ENCODE measurements at places on chromosomes 4 and X.

GRCh38 chrX:45743906-45744625 is 543.4 kb upstream of the DIPK2B start:
- DNase-seq, result no peak

DNA sequence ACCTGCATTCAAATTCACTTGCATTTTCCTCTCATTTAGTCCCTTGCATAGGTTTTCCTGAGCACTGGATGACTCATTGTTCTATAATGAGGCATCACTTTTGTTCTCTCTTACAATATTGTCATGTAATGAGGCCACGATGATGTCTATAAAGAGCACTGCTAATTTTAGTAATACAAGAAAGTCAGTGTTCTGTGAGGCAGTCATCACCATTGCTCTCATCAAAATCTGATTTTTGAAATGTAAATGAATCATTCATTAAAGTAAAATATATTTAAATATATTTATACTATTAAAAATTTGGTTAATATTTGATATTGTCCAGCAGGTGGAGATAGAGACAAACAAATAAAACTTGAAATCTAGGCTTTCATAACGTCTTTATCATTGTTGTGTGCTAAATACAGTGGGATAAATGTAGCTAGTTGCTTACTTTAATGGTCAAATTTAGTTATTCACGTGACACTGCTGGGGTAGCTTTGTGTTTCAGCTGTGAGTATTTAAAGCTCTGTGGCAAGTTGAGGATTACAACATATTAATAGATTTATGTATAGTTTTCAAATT is 15.4 kb downstream of the HMGB2 start:
- DNase-seq, result no peak

GRCh38 chr4:42594888-42595287 is 62.0 kb downstream of the ATP8A1 start:
- no peak for DNase-seq

DNA sequence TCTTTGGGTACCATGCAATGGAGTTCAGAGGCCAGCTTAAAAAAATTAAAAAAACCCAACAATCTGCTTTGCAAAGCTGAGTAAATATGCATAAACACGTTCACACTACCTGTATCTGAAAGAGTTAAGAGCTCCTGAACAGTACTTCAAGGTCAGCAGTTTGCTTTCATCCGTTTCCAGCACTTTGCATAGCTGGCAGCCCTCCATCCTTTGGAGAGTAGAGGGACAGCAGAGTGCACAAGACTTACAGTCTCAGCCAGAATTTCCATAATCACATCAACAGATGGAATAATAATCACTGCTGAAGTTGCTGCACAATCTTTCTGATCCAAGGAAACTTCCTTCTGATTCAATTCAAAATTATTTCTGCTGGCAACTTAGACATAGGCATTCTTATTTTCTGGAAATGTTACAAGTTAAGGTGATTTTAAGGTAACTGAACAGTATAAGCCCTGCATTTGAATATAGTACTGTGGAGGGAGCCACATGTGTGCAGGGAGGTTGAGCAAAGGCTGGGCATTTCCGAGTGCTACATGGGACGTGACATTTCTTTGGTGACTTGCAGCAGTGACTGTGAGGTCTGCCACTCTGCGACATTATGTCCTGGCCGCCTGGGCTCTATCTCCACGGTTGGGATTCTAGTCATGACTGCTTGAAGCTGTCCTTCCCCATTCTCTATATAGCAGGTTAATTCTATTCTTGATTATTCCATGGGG is 73.5 kb upstream of the EMCN start:
- DNase-seq, result no peak

DNA sequence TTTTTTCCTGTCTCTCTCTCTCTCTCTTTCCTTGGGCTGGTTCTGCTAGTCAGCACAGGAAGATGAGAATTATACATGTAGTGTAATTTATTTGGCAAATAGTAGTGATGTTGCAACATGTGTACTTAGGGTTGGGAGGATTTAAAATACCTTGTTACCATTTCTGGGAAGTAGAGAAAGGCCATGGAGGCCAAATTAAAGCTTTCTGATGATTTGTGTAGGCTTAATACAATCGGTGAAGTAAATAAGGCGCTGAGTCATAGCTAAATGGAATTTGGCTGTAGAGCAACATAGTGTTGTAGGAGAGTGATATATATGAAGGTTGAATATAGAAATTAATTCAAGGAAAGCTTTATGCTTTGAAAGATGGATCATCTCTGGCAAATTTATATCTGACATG is 295.3 kb downstream of the GRID2 start:
- no peak for DNase-seq

DNA sequence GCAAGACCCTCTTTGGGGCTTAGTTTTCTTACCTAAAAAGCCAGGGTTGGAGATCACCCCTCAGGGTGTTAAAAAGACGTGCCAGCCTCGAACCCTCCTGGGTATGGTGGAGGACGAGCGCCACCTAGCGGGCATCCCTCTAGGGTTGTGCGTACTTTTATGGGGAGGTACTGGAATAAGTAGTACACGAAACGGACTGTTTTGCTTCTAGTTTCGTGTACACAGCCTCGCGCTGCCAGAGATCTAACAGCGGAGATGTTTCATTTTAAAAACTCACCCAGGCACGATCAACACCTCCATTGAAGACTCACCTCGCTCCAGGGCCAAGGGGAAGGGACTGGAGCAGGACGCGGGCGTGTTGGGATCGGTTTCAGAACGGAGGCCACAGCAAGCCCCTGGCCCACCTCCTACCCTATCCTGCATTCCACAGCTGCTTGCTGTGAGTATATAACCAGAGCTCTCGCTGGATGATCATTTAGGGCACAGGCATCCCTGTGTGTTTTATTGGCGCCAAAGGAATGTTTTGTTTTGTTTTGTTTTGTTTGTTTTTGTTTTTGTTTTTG is 4.8 kb upstream of the NKX3-2 start:
- no peak for DNase-seq

GRCh38 chrX:76148041-76148665 is 24.7 kb upstream of the PBDC1 start:
- no peak for DNase-seq

DNA sequence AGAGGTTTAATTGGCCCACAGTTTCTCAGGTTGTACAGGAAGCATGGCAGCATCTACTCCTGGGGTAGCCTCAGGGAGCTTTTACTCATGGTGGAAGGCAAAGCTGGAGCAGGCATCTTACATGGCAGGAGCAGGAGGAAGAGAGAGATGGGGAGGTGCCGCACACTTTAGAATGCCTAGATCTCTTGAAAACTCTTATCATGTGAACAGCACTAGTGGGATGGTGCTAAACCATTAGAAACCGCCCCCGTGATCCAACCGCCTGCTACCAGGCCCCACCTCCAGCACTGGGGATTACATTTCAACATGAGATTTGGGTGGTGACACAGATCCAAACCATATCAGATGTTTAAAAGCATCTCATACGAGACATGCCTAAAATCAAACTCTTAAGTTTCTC is 41.6 kb upstream of the SCOC start:
- no peak for DNase-seq

DNA sequence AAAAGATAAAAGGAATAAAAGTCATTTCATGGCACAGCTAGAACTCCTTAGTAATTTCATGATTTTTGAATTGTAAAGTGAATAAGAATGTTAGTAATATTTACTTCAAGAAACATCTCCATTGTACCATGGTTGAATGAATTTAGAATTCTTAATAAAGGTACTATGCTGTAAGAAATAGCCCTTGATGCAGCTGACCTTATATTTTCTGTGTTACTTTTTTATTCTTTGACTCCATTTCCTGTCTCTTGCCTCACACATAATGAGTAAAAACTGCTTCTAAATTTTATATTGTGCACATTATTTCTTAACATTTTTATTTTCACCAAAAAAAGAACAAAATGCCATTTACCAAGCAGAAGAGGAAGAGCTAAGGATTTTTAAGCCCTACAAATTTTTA is 81.9 kb upstream of the PDHA2 start:
- no peak for DNase-seq

- DNase-seq, result no peak
These were observed 86.6 kb downstream of the MID1 start for GRCh38 chrX:10533696-10534365.

DNA sequence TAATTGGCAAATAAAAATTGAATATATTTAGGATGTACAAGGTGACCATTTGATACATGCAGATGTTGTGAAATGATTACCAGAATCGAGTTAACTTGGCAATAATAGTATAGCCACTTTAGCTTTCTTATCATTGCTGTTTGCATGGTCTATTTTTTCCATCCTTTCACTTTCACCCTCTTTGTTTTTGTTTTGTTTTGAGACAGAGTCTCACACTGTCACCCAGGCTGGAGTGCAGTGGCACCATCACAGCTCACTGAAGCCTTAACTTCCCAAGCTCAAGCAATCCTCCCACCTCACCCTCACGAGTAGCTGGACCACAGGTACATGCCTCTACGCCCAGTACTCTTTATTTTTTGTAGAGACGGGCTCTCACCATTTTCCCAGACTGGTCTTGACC is 218.6 kb upstream of the ADGRL3 start:
- no peak for DNase-seq

DNA sequence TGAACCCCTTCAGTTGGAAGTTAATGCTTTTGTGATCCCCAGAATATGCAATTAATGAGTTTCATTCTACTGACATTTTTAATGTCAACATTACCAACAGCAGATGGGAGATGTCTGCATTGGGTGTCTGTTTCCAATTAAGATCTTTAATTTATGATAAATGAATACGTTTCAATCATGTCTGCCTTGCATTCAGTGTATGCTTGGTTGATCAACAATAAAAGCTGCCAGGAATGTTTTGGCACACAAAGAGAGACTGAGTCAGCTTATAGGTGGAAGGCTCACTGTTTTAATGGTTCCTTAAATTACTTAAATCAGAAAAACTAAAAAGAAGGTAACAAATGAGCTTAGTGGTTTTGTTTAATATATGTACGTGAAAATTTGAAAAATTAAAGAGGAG is 359.9 kb upstream of the CNKSR2 start:
- DNase-seq, result no peak

- DNase-seq, result no peak
These were observed 9.3 kb downstream of the EVC start for GRCh38 chr4:5720157-5720850.

GRCh38 chr4:126734465-126734864 is 898.3 kb upstream of the INTU start:
- DNase-seq, result no peak

GRCh38 chrX:55008571-55009358 is 8.6 kb downstream of the APEX2 start:
- DNase-seq, result no peak

DNA sequence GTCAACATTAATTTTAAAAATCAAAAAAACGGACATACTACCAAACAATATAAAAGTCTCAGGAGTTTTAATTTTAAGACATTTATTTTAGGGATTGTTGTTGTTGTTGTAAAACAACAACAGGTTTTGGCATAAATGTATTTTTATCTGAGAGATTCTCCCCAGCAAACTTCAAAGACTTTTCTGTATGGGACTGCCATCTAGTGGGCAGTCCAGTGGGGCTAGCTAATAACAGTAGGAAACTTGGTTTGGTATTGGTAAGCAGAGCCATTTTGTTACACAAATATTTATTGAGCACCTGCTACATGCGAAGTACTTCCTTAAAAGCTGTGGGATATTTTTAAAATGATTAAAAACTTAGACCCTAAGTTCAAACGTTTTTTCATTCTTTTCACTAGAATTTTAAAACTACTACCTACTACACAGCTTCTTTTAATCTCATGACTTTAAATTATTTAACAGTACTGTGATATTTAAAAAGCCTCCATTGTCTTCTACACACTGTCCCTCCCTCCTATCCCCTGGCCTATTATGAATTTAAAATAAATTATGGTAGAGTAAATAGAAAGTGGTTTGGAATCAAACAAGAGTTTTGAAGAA is 1028.4 kb upstream of the INTU start:
- DNase-seq, result no peak

GRCh38 chr4:68895561-68896198 is 55.9 kb downstream of the UGT2A3 start:
- no peak for DNase-seq

DNA sequence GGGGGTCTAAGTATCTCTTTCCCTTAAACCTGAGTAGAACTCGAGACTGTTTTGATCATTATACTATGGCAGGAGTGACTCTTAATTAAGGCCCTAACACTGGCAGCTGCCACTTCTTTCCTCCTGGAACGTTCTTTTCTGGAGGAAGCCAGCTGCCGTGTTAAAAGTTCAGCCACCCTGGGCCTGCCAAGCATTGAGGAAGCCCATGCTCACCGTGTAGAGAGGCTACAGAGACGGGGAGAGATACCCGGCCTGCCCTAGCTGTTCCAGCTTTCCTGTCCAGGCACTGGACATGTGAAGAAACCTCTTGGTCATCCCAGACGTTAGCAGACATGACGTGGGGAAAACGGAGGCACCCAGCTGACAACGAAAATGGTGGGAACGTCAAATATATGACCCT is 274.1 kb downstream of the ARHGAP10 start:
- no peak for DNase-seq

DNA sequence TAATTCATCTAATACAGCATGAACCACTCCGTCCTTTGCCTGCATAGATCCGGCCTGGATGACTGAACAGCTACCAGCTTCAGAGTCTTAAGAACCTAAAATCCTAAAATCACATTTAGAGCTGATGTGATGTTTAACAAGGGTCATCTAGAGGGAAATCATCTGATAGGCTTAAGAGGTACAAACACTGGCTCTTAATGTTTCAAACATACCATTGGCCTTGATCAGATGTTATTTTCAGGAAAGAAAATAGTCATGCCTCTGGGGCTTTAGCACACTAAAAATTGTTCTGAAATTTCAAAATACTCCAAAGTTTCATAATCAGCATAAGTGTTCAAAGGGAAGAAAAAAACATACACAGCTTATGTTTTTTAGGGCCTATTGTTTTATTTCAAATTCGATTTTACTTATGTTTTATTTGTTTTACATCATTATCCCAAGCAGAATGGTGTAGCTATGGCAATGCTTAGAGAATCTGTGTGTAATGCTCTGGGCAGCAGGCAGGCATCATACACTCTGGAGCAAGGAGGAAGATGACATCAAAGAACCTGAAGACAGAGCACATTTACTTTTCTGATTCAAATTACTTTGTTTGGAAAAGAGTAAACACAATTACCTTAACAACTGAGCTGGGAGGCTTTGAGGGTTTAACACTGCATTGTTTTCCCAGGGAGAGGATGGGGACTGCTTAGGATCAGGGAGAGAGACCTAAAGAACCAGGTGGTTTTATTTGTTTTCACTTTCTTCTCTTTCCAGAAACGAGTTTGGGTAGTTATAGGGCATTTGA is 25.3 kb upstream of the LEF1 start:
- DNase-seq, result no peak

GRCh38 chrX:119036107-119037029 is 36.4 kb upstream of the CT47C1 start:
- DNase-seq, result no peak

Measured in epithelial cell of proximal tubule (primary cell).